Lower leg skin (tissue), 4 donors: ENCODE measurements at places on chromosomes 7 and 10. TPM values are rescaled to one million over a fixed set of nuclear protein-coding genes. Genes with fewer than 3 reads are reported as not detected.

DNA sequence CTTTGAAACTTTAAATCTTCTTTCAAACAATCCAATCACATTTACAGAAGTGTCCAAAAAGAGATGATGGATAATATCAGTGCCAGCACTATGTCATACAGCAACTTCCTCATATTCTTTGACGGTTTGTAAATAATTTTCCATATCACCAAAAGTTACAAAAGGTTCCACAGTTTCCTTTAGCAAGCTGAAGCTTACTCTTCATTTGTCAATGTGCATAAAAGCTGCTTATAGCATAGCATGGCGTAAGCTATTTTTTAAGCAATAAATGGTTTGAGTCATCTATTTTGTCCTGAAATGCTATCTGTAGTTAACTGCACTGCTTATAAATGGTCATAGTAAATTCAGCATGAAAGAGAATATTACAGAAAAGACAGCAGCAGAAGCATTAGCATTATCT lies 95.1 kb downstream of the ETV1 start:
- no peak for DNase-seq

DNA sequence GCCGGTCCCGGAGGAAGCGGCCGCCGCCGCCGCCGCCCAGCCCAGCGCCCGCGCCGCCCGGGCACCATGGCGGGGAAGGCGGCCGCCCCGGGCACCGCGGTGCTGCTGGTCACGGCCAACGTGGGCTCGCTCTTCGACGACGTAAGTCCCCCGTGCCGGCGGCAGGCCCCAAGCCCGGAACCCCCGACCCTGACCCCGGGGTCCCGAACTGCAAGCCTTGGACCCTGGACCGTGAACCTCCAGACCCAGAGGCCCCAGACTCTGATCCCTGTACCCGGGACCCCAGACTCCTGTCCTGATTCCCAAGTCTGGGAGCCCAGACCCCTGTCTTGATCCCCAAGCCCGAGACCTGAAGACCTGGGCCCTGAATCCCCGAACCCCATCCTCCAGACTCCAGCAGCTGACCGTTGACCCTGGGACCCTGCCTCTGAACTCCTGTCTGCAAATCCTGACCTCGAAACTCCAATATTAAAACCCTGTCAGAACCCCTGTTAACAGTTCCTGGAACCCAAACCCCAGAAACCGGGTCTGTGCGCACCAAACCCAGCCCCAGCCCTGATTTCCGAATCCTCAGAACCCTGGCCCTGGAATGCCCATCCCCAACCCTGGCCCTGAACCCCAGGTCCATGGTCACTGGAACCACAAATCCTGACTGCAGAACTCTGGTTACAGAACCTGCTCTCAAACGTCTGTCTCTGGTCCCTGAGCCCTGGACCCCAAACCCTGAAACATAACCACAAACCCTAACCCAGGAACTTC lies 623 bp downstream of the INPP5A start:
- no peak for DNase-seq

DNA sequence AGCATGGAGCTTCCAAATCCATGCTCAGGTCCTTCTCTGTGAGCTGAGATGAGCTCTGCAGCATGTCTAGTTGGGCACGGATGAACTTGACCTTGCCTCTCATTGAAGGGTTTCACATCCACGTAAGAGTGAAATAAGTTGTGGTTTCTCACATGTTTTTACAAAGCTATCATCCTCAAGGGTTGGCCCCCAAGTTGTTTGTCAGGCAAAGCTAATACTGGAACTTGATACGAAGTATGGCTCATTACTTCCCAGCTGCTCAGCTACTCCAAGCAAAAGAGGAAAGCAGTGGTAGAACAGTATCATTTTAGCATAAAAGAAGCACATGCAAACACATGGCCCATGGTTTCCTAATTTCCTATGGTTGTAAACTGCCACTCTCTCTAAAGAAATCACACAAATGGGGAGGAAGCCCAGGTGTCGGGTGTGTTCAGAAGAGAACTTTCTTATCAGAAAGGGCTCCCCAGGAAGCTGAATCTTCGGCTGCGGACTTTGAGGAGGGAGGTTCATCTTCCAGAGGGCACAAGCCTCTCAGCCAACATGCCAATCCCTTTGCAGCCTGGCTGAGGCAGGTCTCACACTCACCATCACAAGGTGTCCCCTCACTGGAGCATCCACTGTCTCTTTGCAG lies 45.3 kb downstream of the PDLIM1 start:
- DNase-seq = peak; percentile 7

DNA sequence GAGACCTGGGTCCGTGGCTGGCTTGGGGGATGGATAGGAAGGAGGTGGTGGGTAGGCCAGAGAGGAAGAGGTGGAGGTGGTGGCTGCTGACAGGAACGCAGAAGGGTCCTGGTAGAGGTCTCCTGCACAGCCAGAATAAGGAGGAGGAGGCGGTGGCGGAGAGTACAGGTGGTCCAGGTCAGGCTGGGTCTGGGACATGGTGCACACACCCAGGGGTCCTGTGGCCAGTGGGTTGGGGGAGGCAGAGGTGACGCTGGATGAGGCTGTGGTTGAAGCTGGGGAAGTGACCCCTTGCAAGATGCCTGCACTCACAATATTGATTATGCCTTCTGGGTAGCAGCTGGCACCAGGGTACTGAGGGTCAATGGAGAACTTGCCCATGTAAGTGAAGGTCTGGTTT lies 2.2 kb downstream of the EGR2 start:
- no peak for DNase-seq

GRCh38 chr10:37434091-37434490 lies 308.7 kb downstream of the ANKRD30A start:
- no peak for DNase-seq

DNA sequence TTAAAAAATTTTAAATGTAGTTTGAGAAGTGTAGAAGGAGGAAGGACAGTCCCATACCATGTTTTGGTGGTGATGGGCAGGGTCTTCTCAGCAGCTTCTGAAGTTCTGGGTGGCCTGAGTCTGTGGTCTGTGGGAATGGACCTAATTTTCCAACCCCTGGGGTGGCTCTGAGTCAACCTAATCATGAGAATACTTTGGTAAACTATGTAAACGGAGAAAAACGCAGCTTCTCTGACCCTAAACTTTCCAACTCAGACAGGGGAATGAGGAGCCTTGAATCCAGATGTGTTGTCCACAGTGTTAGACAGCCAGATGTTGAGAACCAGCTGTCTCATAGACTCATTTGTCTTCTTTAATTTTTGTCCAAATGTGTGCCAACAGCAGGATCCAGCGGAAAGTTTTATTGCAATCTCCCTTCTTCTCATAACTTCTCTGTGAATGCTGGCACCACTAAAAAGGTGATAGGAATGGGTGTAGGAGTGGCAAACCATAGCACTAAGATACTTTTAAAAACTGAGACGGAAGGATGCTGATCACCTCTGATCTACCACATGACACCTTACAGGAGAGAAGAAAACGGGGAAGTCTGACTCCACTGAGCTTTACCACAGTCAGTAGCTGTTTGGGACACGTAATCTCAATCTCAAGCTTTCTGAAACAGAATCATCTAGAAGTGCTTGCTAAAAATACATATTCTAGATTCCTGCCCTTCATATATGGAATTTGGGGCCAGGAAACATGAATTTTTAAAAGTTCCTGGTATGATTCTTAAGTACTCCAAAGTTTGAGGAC lies 90.5 kb upstream of the PHYHIPL start:
- no peak for DNase-seq

DNA sequence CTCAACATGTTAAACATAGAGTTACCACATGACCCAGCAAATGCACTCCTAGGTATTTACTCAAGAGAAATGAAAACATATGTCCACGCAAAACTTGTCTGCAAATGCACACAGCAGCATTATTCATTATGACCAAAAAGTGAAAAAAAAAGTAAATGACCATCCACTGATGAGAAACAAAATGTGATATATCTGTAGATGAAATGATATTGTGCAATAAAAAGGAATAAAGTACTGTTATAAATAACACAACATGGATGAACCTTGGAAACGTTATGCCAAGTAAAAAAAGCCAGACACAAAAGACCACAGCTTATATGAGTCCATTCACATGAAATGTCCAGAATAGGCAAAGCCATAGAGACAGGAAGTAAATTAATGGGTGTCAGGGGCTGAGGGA lies 61.4 kb upstream of the SKAP2 start:
- DNase-seq = no peak

DNA sequence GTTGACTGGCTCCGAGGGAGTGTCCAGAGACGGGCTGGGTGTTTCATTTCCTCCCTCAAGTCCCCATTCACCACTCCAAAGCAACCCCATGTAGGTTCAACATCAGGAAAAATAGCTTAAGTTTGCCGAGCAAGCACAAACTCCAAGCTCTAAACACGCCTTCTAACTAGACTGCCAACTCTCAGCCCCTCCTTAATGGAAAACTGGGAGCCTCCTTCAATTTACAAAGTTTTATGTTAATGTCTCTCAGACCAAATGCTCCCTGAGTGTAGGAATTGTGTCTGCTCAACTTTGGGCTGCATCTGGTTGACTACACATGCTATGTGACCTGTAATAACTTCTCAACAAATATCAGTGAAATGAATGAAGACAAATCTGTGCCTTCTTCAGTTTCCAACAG lies 87.5 kb downstream of the FAM204A start:
- no peak for DNase-seq

DNA sequence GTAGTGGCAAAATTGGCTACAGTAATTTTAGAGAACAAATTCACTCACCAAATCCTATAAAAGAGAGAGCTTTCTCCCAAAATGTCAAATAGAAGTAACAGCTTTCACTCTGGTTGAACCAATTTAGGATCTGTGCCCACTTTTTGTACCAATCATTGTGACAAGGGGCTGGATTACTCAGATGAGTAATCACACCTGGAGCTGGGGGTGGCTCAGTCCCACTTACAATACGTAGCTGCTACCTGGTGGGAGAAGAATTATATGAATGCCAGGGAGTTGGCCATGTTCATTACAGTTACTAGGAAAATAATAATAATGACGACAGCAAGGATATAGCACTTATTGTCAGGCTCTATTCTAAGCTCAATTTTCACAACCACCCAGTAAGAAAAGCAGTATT lies 23.4 kb upstream of the SLC26A3 start:
- peak; percentile 8 for DNase-seq

DNA sequence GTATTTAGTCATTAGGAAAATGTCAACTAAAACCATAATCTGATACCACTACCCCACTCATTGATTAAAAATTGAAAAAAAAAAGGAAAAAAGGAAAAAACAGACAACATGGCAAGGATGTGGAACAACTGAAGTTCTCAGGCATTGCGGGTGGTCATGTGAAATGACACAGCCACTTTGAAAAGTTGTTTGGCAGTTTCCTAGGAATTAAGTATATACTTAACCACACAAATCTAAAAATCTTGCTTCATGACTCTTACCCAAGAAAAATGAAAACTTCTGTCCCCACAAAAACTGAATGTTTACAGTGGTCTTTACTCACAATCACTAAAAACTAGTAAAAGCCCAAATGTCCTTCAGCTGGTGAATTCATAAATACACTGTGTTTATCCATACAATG lies 254.5 kb downstream of the AHR start:
- no peak for DNase-seq

- no peak for DNase-seq
These were observed 242.5 kb upstream of the TMEM229A start for GRCh38 chr7:124275411-124275810.

STEAP1 gene
- 5.9 TPM for total RNA-seq

IMPDH1 gene
- 49.9 TPM for total RNA-seq

SLC13A1 gene
- not detected for total RNA-seq
